ENCODE measurements at places on chromosomes 2 and 18.

DNA sequence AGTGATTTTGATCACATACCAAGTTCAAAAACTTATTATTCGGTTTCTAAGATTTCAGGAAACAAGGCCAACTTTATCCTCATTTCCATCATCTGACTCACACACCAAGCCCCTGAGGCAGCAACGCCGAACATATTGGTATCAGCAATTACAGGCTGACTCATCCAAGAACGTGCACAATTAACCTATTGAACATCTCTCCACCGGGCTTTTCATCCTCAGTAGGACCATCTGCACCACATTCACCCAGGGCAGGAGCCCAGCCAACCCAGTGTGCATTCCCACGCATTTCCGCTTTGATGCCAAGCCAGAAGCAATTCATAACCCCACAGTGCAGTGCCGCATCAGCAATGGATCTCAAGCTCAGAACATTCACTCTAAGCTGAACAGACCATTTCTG lies 52.9 kb downstream of the SCG2 start:
- DNase-seq = no peak

DNA sequence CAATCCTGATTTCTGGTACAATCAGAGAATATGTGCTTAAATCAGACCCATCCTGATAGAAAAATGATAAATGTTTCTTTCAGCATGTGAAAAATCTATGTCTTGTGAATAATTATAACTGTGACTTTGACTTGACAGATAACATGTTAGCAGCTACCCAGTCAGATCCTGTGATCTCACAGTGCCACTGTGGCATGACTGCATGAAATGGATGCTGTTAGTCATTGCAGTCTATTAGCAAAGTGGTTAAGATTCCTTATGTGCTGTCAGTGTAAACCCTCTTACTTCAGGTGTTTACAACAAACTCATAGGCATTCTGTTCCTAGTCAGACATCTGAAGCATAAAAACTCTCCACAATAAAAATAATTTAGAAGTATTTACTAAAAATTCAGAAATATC lies 244.6 kb upstream of the RND3 start:
- no peak for DNase-seq

GRCh38 chr2:240701091-240701735 lies 9.5 kb downstream of the AQP12A start:
- DNase-seq = no peak

GRCh38 chr2:186746584-186746983 lies 52.7 kb downstream of the FAM171B start:
- no peak for DNase-seq

GRCh38 chr2:26685989-26686839 lies 6.3 kb upstream of the KCNK3 start:
- DNase-seq = peak; percentile 48

GRCh38 chr2:100682536-100682935 lies 119.7 kb downstream of the PDCL3 start:
- DNase-seq = no peak

GRCh38 chr2:6081955-6082624 lies 389.9 kb downstream of the SOX11 start:
- DNase-seq = no peak

- no peak for DNase-seq
These were observed 65.5 kb downstream of the ZNF516 start for GRCh38 chr18:76429262-76430126.

GRCh38 chr2:3114406-3115185 lies 263.0 kb downstream of the EIPR1 start:
- DNase-seq = no peak

DNA sequence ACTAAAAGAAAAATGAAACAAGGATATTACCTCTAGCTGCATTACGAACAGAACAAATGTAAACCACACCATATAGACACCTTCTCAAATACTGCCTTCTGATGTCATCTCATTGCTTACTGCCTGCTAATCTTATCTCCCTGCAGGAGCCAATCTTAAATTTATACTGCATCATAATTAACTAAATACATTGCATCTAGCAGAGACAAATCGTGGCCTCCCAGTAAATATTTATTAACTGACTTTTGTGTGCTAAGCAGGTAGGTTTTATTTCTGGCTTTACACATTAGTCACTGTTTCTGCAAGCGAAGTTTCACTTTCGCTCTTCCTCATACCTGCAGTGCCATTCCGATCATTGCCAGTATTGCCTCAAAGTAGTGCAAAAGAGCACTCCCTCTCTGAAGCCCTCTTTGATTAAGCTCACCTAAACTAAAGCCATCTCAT lies 67.5 kb downstream of the SPATS2L start:
- DNase-seq = no peak

DNA sequence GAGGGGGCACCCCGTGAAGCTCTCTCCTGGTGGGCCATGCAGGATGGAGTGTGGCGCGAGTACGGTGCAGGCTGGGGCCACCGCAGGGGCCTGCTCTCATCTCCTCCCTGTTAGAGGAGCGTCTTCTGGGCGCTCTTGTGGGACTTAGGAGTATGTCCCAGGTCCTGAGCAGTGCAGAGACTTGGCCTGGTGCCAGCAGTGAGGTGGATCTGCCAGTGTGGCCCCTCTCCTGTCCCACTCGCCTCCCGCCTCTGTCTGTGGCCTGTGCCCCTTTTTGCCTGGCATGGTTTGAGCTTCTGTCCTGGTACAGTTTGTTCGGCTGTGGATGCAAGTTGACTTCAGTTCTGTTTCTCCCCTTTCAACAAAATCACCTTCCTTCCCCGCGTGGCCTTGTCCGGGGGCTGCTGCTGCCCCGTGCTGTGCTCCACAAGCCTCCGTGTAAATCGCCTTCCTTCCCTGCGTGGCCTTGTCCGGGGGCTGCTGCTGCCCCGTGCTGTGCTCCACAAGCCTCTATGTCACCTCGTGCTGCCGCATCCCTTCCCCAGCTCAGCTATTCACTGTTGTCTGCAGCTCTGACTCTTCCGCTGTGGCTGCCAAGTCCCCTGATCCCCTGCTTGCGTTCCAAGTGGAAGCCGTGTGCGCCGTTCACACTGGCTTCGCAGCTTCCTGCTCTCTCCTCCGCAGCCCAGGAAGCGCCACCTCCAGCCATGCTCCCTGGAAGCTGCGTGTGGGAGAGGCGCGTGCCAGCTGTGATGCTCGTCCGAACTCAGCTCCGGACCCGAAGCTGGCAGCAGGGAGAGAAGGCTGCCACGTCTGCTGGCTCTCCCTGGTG lies 13.7 kb downstream of the LDLRAD4 start:
- DNase-seq = no peak

GRCh38 chr2:159860581-159861310 lies 62.7 kb upstream of the CD302 start:
- no peak for DNase-seq

- no peak for DNase-seq
These were observed 96.3 kb downstream of the XRCC5 start for GRCh38 chr2:216205486-216205885.

DNA sequence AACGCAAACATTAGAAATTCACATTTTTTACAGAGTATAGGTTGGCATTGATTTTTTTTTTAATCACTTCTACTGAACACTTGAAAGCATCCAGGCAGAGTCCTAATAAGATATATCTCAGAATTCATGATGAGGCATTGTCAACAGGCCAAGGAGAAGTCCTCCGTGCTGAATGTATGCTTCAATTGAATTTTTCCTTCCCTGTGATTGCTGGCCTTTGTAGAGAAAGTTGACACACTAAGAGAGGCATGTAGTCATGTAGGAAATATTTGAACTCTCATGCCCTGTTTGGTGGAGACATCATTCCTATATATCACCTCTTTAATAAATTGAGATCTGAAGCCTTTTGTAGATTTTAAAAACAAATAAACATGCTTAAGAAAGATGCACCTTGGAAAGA lies 844.9 kb downstream of the CPS1 start:
- DNase-seq = no peak

DNA sequence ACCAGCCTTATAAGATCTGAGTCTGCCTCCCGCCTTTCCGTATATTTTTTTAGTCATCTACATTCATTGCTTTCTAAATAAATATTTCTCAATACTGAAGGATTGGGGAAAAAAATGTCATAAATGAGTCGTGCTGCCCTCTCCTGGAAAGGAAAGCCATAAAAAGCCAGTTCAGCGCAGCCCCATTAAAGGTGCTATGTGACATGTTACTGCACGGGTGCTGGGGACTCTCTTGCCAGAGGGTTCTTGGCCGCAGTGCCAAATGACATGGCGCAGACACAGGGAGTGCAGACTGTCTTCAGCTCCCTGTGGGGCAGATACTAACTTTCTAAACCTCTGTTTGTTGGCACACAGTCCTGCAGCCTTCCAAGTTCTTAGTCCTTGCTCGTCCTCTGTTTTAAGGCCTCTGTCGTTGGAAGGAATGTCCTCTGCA lies 53.7 kb upstream of the MAP3K20 start:
- DNase-seq = no peak

- DNase-seq = no peak
These were observed 108.1 kb downstream of the FHOD3 start for GRCh38 chr18:36405611-36406010.

GRCh38 chr2:75288760-75289159 lies 89.4 kb upstream of the TACR1 start:
- no peak for DNase-seq

GRCh38 chr2:163633291-163633690 lies 102.5 kb downstream of the FIGN start:
- no peak for DNase-seq

DNA sequence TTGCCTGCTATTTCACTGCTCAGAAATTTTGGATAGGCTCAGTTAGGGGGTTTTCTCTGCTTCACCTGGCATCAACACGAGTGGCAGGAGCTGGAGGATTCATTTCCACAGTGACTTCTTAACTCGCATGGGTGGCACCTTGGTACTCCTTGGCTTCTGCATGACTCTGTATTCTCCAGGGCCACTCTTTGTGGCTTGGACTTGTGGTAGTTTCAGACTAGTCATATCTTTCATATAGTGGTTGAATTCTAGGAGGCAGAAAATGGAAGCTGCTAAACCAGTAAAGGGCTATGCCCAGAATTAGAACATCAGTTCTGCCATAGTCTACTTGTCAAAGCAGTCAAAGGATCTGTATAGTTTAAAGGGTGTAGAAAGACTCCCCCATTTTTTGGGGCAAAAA lies 6.8 kb downstream of the MAIP1 start:
- DNase-seq = no peak

GRCh38 chr2:71299507-71299906 lies 32.1 kb upstream of the ZNF638 start:
- DNase-seq = peak; percentile 3

All from NCI-H1436 (cell line).